Type B pancreatic cell (in vitro differentiated cells): ENCODE measurements at places on chromosomes 1 and 21.
A peak's percentile ranks its signal among the peaks of the same experiment; 100 is the strongest.

- H3K4me3 ChIP-seq, result no peak overlapping the region
- no peaks in the 10 kb centered on the region for H3K36me3 ChIP-seq
- H3K27ac ChIP-seq, result no peak overlapping the region
- peaks cover 17% of the 10 kb centered on the region for H3K4me1 ChIP-seq
- DNase-seq, result no peak
These were observed 4.1 kb upstream of the AHCYL1 start for GRCh38 chr1:109980324-109981003.

GRCh38 chr1:213936571-213936970 lies 51.2 kb upstream of the PROX1 start:
- H3K27ac ChIP-seq, result no peak overlapping the region
- no peaks in the 10 kb centered on the region for H3K4me1 ChIP-seq
- no peaks in the 10 kb centered on the region for H3K36me3 ChIP-seq
- no peak overlapping the region for H3K4me3 ChIP-seq

- H3K36me3 ChIP-seq, result no peaks in the 10 kb centered on the region
- no peak for DNase-seq
- H3K27ac ChIP-seq, result no peak overlapping the region
- H3K4me3 ChIP-seq, result no peak overlapping the region
- peaks cover 37% of the 10 kb centered on the region for H3K27me3 ChIP-seq
- H3K4me1 ChIP-seq, result peaks cover 5% of the 10 kb centered on the region
These were observed 63.4 kb upstream of the STUM start for GRCh38 chr1:226485192-226485591.

GRCh38 chr1:9281908-9282695 lies 10.6 kb upstream of the SPSB1 start:
- no peak overlapping the region for H3K27ac ChIP-seq
- peaks cover 6% of the 10 kb centered on the region for H3K27me3 ChIP-seq
- peaks cover 18% of the 10 kb centered on the region for H3K4me1 ChIP-seq
- DNase-seq, result no peak
- H3K4me3 ChIP-seq, result no peak overlapping the region
- H3K36me3 ChIP-seq, result no peaks in the 10 kb centered on the region

GRCh38 chr1:219926363-219926998 lies 1.9 kb downstream of the SLC30A10 start:
- H3K4me3 ChIP-seq, result peak overlapping the region; percentile 80
- DNase-seq, result no peak
- H3K27ac ChIP-seq, result no peak overlapping the region
- peaks cover 49% of the 10 kb centered on the region for H3K27me3 ChIP-seq

- H3K36me3 ChIP-seq, result no peaks in the 10 kb centered on the region
- H3K4me1 ChIP-seq, result peaks cover 8% of the 10 kb centered on the region
- peak overlapping the region; percentile 24 for H3K27ac ChIP-seq
- DNase-seq, result no peak
These were observed 45.7 kb downstream of the WNT9A start for GRCh38 chr1:227901906-227902640.

GRCh38 chr1:5810131-5810530 lies 182.1 kb downstream of the NPHP4 start:
- no peak overlapping the region for H3K27ac ChIP-seq
- H3K27me3 ChIP-seq, result peaks cover 17% of the 10 kb centered on the region
- no peak for DNase-seq
- H3K4me1 ChIP-seq, result no peaks in the 10 kb centered on the region

DNA sequence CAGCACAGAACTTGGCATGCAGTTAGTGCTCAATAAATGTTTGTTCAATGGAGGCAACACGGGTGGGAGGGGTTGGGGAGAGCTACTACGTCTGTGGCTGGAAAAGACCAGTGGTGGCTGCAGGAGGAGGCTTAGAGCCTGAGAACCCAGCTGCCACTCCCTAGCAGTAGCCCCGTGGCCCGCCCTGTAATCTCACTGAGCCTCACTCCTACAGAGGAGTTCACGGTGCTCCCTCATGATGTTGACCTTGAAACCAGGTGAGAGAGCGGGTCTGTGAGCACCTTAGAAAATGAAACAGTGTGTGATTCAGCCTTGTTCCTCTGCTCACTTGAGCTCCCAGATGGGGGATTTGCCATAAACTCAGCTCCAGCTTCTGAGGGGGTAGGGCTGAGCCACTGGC lies 299.6 kb downstream of the NPHP4 start:
- DNase-seq, result no peak
- peaks cover 11% of the 10 kb centered on the region for H3K4me1 ChIP-seq
- H3K4me3 ChIP-seq, result no peak overlapping the region
- H3K27ac ChIP-seq, result no peak overlapping the region

GRCh38 chr1:22530715-22531114 lies 32.6 kb upstream of the EPHA8 start:
- H3K36me3 ChIP-seq, result peaks cover 9% of the 10 kb centered on the region
- no peak overlapping the region for H3K27ac ChIP-seq
- no peak for DNase-seq
- no peaks in the 10 kb centered on the region for H3K27me3 ChIP-seq

- no peak overlapping the region for H3K4me3 ChIP-seq
- no peaks in the 10 kb centered on the region for H3K36me3 ChIP-seq
- H3K27me3 ChIP-seq, result peaks cover 3% of the 10 kb centered on the region
- DNase-seq, result no peak
- H3K4me1 ChIP-seq, result no peaks in the 10 kb centered on the region
- H3K27ac ChIP-seq, result no peak overlapping the region
These were observed 2.5 kb downstream of the KRTAP10-4 start for GRCh38 chr21:44576025-44576420.

- no peaks in the 10 kb centered on the region for H3K36me3 ChIP-seq
- H3K4me3 ChIP-seq, result no peak overlapping the region
- peaks cover 20% of the 10 kb centered on the region for H3K27me3 ChIP-seq
- H3K27ac ChIP-seq, result no peak overlapping the region
- DNase-seq, result no peak
- no peaks in the 10 kb centered on the region for H3K4me1 ChIP-seq
These were observed 98.6 kb upstream of the SPATA6 start for GRCh38 chr1:48570568-48570967.

DNA sequence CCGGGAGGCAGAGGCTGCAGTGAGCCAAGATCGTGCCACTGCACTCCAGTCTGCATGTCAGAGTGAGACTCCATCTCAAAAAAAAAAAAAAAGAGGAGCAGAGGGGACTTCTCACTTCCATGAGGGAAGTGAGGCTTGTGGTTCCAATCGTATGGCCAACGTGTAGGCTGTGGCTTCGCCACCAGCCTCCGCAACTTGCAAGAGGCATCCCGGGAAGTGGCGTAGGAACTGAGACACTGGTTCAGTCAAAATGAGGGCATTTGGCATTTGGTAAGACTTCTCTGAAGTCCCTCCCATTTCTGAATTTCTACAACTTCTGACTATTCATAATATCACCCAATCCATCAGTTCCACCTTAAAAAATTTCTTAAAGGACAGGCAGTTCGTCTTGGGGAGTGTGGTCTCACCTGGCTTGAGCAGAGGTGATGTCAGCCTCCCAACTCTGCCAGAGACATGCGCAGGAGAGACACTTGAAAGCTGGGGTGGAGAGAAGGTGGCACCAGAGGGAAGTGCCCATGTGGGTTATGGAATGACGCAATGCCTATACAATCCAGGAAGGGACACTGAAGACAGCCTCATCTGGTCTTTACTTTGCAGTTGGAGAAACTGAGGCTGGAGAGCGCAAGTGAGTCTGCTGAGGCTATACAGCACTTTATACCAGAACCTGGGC lies 17.2 kb downstream of the KAZN start:
- DNase-seq, result no peak
- no peak overlapping the region for H3K27ac ChIP-seq
- H3K27me3 ChIP-seq, result no peaks in the 10 kb centered on the region
- peaks cover 34% of the 10 kb centered on the region for H3K4me1 ChIP-seq
- no peak overlapping the region for H3K4me3 ChIP-seq

GRCh38 chr1:22494943-22495579 lies 43.4 kb downstream of the ZBTB40 start:
- H3K27ac ChIP-seq, result no peak overlapping the region
- H3K4me3 ChIP-seq, result no peak overlapping the region
- peaks cover 30% of the 10 kb centered on the region for H3K36me3 ChIP-seq
- no peak for DNase-seq
- no peaks in the 10 kb centered on the region for H3K27me3 ChIP-seq

DNA sequence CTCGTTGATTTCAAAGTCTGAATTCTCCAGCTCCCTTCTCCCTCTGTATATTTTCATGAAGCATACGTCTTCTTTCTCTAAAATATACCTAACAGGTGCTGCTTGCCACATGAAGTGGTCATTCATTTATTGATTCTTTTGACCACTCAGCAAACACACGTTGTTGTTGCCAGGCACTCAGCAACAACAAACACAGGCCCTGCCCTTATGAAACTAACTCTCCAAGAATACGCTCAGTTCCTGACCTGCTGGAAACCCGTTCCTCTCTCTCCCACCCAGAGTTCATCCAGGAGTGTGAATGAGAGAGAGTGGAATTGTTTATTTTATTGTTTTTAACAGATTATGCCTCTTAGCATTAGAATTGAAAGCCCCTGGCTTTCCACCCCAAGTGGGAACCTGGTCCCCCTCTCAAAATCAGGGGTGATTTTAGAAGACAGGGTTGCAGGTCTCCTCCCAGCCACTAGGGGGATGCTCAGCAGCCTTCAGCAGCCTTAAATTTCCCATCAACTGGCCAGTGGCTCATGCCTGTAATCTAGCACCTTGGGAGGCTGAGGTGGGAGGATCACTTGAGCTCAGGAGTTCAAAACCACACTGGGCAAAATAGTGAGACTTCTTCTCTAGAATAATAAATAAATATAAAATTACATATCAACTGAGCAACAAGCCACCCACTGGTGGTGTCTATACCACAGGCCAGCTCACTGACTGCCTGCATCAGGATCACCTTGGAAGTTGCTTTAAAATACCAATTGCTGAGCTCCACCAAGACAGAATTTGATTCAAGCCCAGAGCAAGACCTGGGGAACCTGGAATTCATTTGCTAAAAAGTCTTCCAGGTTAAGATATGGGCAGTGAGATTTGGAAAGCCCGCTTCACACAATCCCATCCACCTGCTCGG lies 181.0 kb upstream of the KLHDC7A start:
- peaks cover 54% of the 10 kb centered on the region for H3K27me3 ChIP-seq
- H3K4me3 ChIP-seq, result no peak overlapping the region

- DNase-seq, result no peak
- peaks cover 41% of the 10 kb centered on the region for H3K36me3 ChIP-seq
- H3K27ac ChIP-seq, result no peak overlapping the region
These were observed 21.7 kb downstream of the GPR3 start for GRCh38 chr1:27414091-27414490.

DNA sequence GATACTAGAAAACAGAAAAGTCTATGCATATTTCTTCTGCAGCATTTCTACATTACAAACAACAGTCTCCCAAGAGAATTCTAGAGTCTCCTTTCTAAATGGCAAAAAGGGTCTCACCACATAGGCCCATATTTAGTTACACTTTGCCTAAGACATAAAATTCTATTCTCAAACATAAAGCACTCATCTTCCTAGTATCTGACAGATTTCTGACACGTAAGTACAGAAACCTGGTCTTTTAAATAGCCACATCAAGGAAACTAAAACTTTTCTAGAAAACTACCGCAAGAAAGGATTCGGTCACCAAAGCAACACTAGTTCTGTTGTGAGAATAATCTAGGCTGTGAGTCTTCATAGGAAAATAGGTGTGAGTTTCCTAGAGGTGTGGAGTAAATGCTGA lies 33.6 kb upstream of the CTSK start:
- no peak for DNase-seq
- no peak overlapping the region for H3K27ac ChIP-seq
- no peaks in the 10 kb centered on the region for H3K27me3 ChIP-seq
- no peaks in the 10 kb centered on the region for H3K4me1 ChIP-seq
- peaks cover 29% of the 10 kb centered on the region for H3K36me3 ChIP-seq
- no peak overlapping the region for H3K4me3 ChIP-seq

DNA sequence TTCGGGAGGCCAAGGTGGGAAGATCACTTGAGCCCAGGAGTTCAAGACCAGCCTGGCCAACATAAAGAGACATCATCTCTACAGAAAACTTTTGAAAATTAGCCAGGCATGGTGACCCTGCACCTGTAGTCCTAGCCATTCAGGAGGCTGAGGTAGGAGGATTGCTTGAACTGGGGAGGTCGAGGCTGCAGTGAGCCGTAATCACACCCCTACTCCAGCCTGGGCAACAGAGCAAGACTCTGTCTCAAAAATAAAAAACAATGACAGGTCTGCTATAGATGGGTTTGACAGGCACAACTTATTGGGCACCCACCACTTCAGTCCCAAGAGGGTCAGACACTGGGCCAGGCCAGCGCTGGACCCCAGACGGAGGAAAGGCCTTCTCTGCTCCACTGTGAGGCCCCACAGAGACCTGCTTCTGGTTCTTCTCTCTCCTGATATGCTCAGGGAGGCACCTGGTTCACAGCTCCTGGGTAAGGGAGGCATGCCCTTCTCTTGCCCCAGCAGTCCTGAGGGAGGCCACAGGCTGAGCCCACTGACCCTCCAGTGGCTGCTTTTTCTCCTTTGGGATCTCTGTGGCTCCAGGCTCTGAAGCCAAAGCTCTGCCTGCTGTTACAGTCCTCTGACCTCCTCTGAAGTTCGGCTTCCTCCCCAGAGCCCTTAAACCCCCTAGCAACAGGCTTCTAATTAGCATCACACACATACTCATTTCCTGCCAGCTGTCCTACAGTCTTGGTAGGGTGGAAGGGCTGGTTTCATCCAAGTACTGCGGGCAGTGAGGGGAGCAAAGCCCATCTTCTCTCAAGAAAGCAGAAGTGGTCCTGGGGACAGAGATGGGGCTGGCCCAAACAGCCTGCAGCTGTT lies 14.4 kb downstream of the S100A16 start:
- no peaks in the 10 kb centered on the region for H3K4me1 ChIP-seq
- no peaks in the 10 kb centered on the region for H3K27me3 ChIP-seq
- H3K4me3 ChIP-seq, result no peak overlapping the region
- no peak for DNase-seq
- no peaks in the 10 kb centered on the region for H3K36me3 ChIP-seq
- H3K27ac ChIP-seq, result peak overlapping the region; percentile 56

- no peak overlapping the region for H3K27ac ChIP-seq
- H3K4me3 ChIP-seq, result no peak overlapping the region
- H3K27me3 ChIP-seq, result peaks cover 33% of the 10 kb centered on the region
- H3K36me3 ChIP-seq, result no peaks in the 10 kb centered on the region
- DNase-seq, result no peak
- H3K4me1 ChIP-seq, result no peaks in the 10 kb centered on the region
These were observed 19.7 kb downstream of the CAMK2N1 start for GRCh38 chr1:20466273-20466672.

GRCh38 chr1:65090406-65090805 lies 57.6 kb upstream of the AK4 start:
- no peaks in the 10 kb centered on the region for H3K4me1 ChIP-seq
- H3K27ac ChIP-seq, result no peak overlapping the region
- H3K27me3 ChIP-seq, result peaks cover 7% of the 10 kb centered on the region
- no peak for DNase-seq
- no peak overlapping the region for H3K4me3 ChIP-seq
- H3K36me3 ChIP-seq, result no peaks in the 10 kb centered on the region

GRCh38 chr1:169964206-169964605 lies 70.5 kb upstream of the SCYL3 start:
- no peak overlapping the region for H3K27ac ChIP-seq
- H3K4me1 ChIP-seq, result peaks cover 7% of the 10 kb centered on the region
- peaks cover 4% of the 10 kb centered on the region for H3K36me3 ChIP-seq
- no peak for DNase-seq
- no peaks in the 10 kb centered on the region for H3K27me3 ChIP-seq

- no peak for DNase-seq
- peaks cover 12% of the 10 kb centered on the region for H3K36me3 ChIP-seq
- H3K4me3 ChIP-seq, result no peak overlapping the region
- H3K27me3 ChIP-seq, result no peaks in the 10 kb centered on the region
These were observed 42.6 kb downstream of the SIPA1L2 start for GRCh38 chr1:232587141-232588008.
